ENCODE measurements at places on chromosomes 12 and 14.

DNA sequence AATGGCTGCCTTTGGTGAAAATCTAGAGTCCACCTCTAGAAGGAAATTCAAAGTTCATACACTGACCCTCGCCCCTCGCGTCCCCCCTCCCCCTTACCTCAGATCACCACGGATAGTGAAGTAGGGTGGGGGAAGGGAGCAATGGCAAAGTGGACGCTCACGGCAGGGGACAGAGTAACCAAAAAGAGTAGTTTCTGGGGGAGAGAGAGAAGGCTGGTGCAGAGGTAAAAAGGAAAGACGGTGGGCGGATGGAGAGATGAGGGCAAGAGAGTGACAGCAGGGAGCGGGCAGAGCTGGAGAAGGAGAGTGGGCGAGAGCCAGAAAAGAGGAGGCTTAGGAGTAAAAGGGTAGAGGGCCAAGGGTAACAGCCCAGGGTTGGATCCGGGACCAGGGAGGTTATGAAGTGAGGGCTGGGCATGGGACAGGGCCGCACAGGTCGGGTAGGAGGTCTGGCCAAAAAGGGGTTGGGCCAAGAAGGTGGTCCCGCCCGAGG lies 423 bp downstream of the ALDH6A1 start:
- DNase-seq, result no peak

DNA sequence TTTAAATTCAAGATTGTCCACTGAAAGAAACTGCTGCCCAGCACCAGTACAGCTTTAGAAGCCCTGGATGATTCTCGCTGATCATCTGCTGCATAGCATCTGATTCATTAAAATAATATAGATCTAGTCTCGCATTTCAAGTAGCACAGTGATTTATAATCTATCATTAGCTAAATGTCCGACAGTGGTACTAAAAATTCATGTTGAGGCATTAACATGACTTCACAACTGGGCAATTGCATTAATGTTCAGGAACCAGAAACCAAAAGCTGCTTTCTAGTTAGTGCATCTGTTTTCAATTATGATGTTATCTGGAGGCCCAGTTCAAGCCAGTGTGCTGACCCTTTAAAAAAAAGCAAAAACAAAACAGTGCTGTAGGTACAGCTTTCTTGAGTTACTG lies 1987.2 kb upstream of the SEL1L start:
- DNase-seq, result no peak

DNA sequence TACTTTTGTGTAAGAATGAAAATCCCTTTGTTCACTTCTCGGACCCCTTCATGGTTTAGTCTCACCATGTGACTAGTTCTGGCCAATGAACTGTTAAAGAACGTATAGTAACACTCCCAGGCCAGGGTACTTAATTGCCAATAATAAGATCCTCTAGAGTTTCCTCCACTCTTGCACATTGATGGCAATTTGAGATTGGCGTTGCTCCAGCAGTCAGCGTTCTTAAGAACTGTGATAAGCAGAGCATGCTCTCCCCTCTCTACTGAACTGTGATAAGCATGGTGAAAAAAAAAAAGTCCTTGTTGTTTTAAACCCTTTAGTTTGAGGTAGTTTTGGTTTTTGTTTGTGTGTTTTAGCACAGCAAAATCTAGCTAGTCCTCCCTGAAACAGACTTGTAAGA lies 854.5 kb downstream of the SLC6A15 start:
- no peak for DNase-seq

DNA sequence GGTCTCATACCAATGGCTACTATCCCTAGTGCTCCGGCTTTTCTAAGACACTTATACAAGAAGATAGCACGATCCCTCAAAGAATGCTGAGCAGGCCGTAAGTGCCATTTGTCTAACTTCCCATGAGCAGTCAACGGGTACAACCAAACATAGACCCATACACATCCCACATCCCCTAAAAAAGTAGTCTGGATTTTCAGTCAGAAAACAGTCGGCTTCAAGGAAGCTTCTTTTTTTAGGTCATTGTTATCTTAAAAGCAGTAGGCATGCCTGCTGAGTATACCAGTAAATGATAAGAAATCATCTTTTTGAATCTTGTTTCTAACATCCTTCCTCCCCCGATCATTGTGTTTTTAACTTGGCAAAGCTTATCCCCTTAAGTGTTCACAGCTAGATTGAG lies 19.8 kb downstream of the OSBPL8 start:
- no peak for DNase-seq

- no peak for DNase-seq
These were observed 37.3 kb upstream of the PLEKHG6 start for GRCh38 chr12:6273205-6273540.

DNA sequence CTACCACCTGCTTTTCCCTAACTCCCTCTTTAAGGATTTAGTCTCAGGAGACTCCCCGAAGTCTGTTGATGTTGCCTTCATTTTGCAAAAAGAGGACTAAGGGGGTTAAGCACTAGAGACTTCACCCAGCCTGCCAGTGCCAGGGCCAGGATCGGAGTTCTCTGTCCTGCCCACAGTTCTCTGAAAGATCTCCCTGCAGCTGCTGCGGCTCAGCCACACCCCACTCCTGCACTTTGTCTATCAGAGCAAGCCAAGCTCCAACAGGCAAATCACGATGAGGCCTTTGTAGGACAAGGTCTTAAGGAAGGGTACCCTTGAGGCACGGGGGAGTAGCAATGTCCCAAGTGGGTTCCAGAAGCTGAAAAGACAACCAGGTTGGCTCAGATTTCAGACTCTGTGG lies 148.8 kb upstream of the EGLN3 start:
- no peak for DNase-seq

GRCh38 chr12:80721326-80721725 lies 4.6 kb downstream of the MYF5 start:
- DNase-seq, result no peak

- DNase-seq, result no peak
These were observed 1127.0 kb downstream of the BCL11B start for GRCh38 chr14:98144964-98145363.

DNA sequence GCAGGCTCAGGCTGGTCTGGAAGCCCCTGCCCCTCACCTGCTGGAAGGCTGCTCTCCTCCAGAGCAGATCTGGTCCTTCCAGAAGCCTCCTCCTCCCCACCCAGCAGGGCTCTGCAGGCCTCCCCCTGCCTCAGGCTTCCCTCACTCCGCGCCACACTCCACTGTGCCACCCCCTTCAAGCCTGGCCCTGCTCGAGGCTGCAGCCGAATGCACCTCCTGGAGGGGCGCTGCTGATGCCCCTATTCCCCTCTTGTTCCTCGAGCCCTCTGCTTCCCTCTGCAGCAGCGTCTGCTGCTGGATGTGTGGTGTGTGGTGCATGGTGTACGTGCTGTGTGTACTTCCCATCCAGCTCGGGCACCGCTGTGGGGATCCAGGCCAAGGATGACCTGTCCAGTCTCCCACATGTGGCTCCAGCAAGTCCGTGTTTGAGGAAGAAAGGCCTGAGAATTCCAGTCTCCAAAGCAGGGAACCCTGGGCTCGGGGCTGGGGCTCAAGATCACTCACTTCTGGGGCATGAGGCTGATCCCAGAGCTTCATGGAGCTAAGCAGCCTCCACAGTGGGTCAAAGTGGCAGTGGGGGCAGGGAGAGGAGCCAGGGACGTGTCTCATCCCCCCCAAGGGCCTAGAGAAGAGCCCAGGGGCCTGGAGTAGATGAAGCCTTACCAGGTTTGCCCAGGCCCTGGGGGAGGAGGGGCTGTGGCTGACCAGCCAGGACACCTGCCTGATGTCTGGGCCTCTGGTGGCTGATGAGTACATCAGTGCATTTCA lies 136.0 kb upstream of the C14orf180 start:
- no peak for DNase-seq

DNA sequence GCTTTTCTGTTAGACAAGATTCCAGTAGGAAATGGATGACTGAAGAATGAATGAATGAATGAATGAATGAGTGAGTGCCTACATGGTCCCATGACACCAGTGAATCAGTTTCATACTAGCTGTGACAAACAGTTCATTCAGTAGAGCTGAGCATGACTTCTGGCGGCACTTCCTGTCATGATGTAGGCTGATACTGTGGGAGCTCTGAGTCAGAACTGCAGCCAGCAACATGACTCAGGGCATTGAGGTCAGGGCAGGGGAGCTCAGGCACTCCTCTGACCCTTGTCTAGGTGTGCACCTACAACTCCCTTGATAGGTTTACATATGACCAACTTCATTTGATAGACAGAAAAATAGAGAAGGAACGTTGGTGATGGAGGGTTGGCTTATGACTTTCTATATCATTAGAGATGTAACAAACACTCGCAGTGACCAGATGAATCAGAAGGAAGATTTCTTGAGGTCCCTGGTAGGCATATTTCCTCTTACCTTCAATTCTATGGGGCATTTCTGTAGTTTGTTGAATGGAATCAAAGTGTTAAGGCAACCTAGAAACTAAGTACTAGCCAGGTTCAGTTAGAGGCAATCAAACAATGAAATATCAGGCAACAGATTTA lies 139.3 kb upstream of the ARHGAP5 start:
- DNase-seq, result no peak

DNA sequence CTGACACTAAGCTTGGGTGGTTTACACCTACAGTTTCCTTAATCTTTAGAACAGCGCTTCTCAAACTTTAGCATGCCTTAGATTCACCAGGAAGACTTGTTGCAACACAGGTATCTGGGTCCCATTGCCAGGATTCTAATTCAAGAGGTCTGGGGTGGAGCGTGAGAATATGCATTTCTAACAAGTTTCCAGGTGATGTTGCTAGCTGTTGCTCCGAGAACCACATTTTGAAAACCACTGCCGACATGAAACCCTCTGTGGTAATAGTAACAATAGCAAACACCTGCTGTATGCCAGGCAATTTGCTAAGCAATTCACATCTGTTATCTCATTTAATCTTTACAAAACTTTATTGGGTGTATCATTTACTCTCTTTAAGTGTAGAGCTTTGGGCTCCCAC lies 58.6 kb downstream of the TRHDE start:
- no peak for DNase-seq

GRCh38 chr12:9036227-9036626 lies 46.9 kb downstream of the KLRG1 start:
- DNase-seq, result no peak

DNA sequence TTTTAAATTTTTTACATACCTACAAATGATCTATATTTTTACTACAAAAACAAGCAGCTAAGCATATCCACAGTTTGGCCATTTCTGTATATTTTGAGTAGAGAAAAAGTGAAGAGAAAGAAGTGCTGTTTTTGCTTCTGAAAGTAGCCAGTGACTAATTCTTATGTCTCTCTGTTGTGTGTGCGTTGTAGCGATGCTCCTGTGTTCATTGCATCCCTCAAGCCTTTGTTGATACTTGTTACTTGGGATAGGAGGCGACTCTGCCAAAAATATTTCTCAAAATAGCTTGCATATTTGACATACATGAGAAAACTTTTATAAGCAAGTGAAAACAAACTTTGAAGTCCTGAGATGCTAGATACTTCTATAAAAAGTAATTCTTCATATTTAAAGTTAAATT lies 714.1 kb downstream of the FSCB start:
- no peak for DNase-seq

DNA sequence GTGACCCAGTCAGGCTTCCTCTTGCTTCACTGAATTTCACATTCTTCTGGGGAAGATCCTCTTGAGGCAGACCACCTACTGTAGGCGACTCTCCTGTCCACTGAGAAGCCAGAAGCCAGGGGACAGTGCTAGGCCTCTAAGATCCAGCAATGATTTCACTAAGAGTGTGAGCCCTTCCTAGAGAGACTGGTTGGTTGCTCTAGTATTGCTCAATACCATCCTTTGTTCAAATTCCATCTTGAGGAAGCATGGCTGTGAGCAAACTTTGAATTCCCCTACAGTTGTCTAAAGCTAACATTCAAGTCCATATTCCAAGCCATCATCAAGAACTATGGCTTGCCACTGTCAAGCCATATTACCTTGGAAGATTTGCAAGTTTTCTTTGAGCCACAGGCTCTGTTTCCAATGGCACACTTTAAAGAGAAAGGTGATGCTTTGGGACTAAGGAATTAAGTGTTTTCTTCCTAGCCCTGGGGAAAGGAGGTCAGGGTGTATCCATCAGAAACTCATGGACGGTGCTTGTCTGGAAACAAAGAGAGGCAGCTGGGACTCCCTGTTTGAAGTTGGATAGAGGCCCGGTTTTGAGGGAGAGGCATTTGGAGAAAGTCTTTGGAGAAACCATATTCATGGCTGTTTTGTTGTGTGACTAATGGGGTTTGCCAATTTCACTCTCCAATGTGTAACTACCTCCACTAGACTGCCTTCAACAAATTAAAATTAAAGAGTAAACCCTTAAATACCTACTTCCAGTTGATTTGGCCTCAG lies 1217.9 kb downstream of the VRK1 start:
- no peak for DNase-seq

DNA sequence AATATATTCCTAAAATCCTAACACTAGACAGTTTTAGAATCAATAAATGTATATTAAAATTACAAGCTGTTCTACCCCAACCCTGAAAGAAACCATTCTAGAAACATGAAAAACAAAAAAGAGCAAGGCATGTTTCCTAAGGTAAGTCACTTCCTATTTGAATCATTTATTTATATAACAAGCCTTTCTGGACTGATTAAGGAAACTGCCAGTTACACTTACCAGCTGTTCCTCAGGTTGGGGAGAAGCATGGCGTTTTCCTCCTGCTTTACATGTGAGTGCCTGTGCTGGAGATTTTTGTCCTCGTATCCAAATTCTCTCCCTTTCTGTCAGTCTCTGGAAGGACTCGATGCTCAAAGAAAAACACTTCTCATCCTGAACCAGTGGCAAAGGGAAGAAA lies 183.3 kb downstream of the EFCAB11 start:
- no peak for DNase-seq

DNA sequence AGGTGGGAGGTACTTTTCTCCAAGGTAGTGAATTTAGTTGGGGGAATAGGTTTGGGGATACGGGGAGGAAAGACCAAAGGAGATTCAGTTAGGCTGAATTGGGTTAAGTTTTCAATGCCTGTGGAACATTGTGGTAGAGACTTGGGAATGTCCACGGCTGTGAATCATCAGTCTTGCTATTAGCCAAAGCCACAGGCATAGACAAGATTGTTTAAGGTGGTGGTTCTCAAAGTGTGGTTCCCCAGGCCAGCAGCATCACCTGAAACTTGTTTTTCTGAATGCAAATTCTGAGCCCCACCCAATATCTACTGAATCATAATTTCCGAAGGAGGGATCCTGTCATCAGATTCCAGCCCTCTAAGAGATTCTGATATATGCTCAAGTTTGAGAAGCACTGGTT lies 316.2 kb downstream of the EGLN3 start:
- no peak for DNase-seq

GRCh38 chr12:97938031-97938430 lies 475.4 kb downstream of the RMST start:
- DNase-seq, result no peak

DNA sequence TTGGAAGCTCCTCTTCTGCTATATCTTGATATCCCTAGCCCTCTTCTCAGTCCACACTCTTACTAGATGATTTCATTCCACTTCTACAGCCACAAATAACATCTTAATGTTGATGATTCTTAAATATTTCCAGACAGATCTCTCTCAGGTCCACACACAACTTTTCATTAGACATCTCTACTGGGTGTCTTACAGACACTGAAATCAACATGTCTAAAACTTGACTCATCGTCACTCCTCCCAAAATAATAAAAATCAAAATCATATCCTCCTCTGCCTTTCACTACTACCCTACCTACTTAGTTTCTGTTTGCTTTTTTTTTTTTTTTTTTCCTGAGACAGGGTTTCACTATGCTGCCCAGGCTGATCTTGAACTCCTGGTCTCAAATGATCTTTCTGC lies 11.9 kb downstream of the PRDM4 start:
- no peak for DNase-seq

GRCh38 chr12:130714591-130715149 lies 1.4 kb downstream of the RIMBP2 start:
- DNase-seq, result no peak

Data from LNCaP clone FGC (cell line).